Hypothalamus (tissue), 51 donors: ENCODE measurements at places on chromosomes 4 and X.

DNA sequence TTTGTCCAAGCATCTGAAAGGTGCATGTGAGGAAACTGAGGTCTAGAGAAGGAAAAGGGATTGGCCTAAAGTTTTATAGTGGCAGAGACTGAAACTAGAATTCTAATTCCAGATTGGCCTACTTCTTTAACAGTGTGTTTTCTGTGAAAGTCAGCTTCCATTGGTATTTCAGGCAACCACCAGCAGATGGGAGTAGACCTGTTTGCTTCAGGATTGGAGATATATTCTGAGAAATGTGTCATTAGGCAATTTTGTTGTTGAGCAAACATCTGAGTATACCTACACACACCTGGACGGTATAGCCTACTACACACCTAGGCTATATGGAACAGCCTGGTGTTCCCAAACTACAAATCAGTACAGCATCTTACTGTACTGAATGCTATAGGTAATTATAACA lies 207.3 kb upstream of the RADX start:
- DNase-seq: no peak

DNA sequence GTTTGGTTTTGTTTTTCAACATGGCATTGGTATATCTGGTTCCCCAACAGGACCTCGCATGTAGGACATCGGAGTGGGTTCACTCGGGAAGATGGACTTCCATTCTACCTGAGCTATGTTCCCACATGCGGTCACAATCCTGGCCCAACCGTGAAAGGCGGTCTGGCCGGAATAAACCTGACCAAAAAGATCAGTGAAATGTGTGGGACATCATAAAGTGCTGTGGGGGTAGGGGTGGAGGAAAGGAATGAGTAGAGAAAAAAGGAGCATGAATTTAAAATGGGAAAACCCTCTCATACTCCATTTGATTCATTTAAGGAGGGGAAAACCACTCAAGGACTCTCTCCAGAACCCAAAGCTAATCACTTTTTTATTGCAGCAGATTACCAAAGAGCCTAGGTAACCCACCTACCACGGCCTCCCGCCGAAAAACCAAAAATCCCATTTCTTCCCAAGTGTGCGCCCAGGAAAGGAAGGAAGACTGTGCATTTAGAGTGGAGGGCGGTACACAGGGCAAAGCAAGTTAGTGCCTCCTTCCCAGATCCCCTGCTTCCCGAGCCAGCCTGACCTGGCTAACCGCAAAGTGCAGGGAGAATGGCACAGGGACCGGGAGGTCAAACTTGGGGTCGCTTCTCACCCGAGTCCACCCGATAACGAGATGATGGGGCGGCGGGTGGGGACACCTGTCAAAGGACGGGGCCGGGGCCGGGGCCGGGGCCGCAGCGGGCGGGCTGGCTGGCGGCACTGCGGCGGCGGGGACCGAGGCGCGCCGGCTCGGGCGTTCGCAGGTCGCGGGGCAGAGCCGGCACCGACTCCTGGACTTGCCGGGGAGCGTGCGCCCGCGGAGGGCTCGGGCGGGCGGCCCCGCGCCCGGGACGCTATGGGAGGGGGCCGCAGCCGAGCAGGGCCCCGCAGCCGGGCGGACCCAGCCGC lies 669 bp downstream of the TMEM150C start:
- DNase-seq: peak; percentile 8

DNA sequence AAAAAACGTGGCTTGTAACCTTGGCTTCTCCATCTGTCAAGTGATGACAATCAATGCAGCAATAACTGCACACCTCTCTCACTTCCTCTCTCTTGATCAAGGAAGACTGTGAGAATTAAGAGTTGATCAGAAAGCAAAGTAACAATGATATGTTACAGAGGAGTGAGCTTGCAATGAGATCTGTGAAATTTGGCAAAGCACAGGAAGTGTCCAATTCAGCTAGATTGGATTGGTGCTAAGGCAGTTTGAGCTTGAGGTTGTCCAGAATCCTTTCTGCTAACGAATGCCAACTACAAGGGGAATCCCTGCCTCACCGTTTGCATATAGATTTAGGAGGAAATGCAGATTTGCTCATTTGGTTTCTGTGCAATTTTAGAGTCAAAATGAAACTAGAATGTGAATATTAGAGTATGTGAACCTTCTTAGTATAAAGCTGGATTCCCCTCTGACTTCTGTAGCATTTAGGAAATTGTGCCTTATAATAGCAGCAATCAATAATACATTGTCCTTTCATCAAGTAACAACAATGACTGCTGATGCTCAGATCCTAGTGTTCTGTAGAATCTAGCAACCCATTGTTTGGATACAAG lies 346.4 kb downstream of the PTTG2 start:
- DNase-seq: no peak

GRCh38 chr4:157151711-157152110 lies 68.8 kb upstream of the GRIA2 start:
- no peak for DNase-seq
